ENCODE measurements at places on chromosomes 5 and 9. TPM values are rescaled to one million over a fixed set of nuclear protein-coding genes. Genes with fewer than 3 reads are reported as not detected.
A peak's percentile ranks its signal among the peaks of the same experiment; 100 is the strongest.

DNA sequence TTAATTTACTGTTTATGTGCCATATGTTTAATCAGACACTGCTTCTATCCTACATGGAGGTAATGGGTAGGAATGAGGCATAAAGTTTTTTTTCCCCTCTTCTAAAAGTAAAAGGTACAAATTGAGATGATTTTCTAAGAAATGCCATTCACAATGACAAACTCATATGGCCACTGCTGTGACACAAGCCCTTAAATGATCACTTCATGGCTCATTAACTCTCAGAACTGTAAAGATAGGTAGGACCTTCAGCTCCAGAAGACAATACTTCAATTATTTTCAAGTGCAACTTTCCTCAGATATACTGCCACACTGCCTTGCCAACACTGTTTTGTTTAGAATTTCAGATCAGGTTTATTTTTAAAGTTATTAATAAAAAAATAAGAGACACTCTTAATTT, 362.9 kb upstream of the ZNF608 start:
- no peak for DNase-seq
- no peaks in the 10 kb centered on the region for H3K36me3 ChIP-seq
- H3K4me3 ChIP-seq = no peak overlapping the region
- no peaks in the 10 kb centered on the region for H3K4me1 ChIP-seq

- no peaks in the 10 kb centered on the region for H3K27me3 ChIP-seq
- no peak overlapping the region for H3K4me3 ChIP-seq
- no peak for DNase-seq
- H3K4me1 ChIP-seq = no peaks in the 10 kb centered on the region
- H3K36me3 ChIP-seq = no peaks in the 10 kb centered on the region
Measured at GRCh38 chr5:9502050-9502834, 43.6 kb downstream of the SEMA5A start.

DNA sequence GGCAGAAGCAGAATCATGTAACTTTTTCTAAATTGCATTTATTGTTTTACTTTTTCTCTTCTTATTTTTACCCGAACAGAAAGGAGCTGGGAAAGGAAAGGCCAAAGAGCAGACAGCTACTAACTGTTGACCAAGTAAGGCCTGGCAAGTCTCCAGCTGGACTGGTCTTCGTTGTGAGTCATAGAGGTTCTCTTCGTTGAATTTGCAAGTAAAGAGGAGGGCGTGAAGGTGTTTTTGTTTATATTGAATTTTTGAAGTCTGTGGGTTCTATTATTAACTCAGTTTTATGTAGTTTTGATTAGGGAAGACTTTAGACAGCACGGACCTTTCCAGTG, 416.5 kb upstream of the CCNH start:
- DNase-seq = no peak
- no peak overlapping the region for H3K27ac ChIP-seq
- H3K4me1 ChIP-seq = no peaks in the 10 kb centered on the region
- no peak overlapping the region for H3K4me3 ChIP-seq

GRCh38 chr9:126973651-126974529, 59.3 kb downstream of the RALGPS1 start:
- H3K27ac ChIP-seq = no peak overlapping the region
- H3K36me3 ChIP-seq = no peaks in the 10 kb centered on the region
- peak; percentile 1 for DNase-seq
- H3K27me3 ChIP-seq = no peaks in the 10 kb centered on the region

GRCh38 chr5:95223566-95224258, 61.2 kb downstream of the MCTP1 start:
- no peak overlapping the region for H3K27ac ChIP-seq
- H3K36me3 ChIP-seq = no peaks in the 10 kb centered on the region
- peaks cover 25% of the 10 kb centered on the region for H3K4me1 ChIP-seq
- H3K4me3 ChIP-seq = no peak overlapping the region
- H3K27me3 ChIP-seq = no peaks in the 10 kb centered on the region
- DNase-seq = no peak

DNA sequence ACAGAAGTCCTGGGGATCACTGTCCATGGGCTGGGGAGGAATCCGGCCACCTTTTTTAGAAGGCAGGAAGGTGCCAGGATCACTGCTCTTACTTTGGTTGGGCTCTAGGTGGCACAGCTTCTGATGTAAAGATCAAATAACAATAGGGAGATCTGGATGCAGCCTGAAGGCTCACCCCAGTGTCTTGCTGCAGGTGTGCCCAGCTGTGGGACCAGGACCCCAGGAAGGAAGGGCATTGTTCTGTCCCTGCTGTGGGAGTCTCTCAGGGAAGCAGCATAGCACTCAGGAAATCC, 69.6 kb downstream of the DAB2IP start:
- H3K36me3 ChIP-seq = no peaks in the 10 kb centered on the region
- H3K4me3 ChIP-seq = no peak overlapping the region
- H3K27ac ChIP-seq = no peak overlapping the region
- H3K4me1 ChIP-seq = peaks cover 6% of the 10 kb centered on the region
- no peaks in the 10 kb centered on the region for H3K27me3 ChIP-seq
- DNase-seq = no peak

DNA sequence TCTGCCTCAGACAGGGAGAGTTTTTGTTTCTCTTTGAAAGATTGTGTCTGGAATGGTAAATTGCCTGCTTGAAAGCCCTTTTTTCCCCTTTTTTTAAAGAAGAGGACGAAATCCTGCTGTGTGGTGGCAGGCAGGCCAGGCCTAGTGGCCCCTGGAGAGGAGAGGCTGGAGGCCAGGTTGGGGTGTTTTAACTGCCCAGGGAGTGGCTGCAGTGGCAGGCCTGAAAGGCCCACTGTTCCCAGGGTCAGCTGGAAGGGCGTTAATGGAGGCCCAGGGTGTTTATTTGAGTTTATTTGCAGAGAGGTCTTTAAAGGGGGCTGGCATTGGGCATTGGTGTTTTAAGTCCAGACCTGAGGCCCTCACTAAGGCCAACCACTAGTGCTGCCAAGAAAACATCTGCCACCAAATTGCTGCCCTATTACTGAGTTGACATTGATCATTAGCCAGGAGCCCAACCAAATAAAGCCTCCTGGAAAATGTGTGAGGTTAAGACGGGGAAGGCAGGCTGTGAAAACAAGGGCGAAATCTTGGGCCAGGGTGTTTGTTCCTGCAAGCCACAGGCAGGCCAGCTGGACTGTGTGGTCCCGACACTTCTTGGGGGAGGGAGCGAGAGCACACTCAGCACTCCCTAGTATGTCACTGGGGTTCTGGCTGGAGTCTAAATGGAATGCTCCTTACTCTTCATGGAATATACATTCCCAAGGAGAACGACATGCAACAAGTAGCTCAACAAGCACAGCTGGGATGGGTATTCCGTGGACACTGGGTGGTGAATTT, 5.0 kb downstream of the JADE2 start:
- no peaks in the 10 kb centered on the region for H3K27me3 ChIP-seq
- peaks cover 10% of the 10 kb centered on the region for H3K36me3 ChIP-seq
- H3K4me3 ChIP-seq = no peak overlapping the region
- peak overlapping the region; percentile 97 for H3K27ac ChIP-seq
- no peak for DNase-seq
- H3K4me1 ChIP-seq = peaks cover 79% of the 10 kb centered on the region

DNA sequence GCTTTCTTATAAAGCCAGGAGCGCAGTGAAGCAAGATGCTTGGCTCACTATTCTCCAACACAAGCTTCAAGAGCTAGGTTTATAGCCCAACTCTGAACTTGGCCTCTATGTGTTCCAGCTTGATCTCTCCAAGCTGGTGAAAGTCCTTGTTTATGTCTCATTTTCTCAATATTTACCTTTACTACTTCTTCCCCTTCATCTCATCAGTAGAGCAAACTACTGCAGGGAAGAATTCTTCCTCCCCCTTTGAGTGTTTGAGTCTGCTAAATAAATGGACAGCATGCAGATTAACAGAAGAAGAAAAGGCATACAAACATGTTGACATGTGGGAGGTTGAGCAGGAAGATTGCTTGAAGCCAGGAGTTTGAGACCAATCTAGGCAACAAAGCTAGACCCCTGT, 460.7 kb downstream of the ZNF608 start:
- H3K36me3 ChIP-seq = no peaks in the 10 kb centered on the region
- H3K27ac ChIP-seq = no peak overlapping the region
- no peaks in the 10 kb centered on the region for H3K4me1 ChIP-seq
- H3K27me3 ChIP-seq = no peaks in the 10 kb centered on the region

GRCh38 chr9:94101162-94101853, 17.0 kb downstream of the PTPDC1 start:
- H3K27me3 ChIP-seq = no peaks in the 10 kb centered on the region
- H3K27ac ChIP-seq = no peak overlapping the region
- H3K36me3 ChIP-seq = no peaks in the 10 kb centered on the region
- no peak for DNase-seq
- H3K4me3 ChIP-seq = no peak overlapping the region
- H3K4me1 ChIP-seq = no peaks in the 10 kb centered on the region

DNA sequence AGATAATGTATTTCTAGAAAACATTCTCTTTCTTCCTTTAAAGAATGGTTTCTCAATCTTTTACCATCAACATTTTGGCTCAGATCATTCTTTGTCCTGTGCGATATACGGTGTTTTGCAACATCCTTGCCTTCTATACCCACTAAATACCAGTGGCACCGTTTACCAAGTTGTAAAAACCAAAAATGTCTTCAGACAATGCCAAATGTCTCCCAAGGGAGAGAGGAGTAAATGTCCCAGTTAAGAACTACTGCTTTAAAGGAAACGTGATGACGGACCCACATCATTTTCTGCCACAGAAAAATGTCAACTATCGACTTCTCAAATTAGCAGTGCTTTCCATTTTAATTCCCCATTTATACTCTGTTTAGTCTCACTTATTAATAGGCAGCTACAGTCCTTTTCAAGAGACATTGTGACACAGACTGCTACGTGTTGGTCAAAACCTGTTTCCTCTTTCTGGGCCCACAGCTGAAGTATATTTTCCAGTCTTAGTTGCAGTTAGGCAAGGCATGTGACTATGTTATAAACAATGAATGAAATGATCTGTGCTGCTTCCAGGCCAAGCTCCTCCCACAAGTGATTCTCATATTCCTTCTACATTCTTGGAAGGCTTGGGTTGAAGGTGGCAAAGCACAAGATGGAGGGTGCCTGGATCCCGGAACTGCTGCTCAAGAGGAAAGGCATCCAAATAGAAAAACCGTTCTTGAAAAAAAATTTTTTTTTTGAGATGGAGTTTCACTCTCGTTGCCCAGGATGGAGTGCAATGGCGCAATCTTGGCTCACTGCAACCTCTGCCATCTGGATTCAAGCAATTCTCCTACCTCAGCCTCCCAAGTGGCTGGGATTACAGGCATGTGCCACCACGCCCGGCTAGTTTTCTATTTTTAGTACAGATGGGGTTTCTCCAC, 8.8 kb downstream of the PRXL2C start:
- DNase-seq = no peak
- H3K27ac ChIP-seq = no peak overlapping the region
- no peak overlapping the region for H3K4me3 ChIP-seq
- H3K27me3 ChIP-seq = no peaks in the 10 kb centered on the region
- H3K36me3 ChIP-seq = no peaks in the 10 kb centered on the region
- H3K4me1 ChIP-seq = no peaks in the 10 kb centered on the region

DNA sequence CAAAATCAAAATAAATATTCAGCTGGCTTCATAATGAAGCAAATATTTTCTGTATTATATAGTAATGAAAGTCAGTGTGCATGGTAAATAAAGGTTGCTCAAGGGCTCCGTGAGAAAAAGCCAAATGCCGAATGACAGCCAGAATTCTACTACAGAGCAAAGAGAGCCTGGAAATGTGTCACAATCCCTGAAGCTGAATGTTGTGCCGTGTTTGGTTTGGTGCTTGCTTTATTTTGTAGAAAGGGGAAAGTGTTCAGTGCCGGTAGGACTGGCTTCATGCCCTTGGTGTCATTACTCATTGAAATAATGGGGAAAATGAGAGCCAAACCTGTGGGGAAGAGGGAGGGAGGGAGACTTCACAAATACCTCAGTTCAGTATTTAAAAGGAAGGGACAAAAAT, 26.8 kb upstream of the ADAMTSL1 start:
- no peak overlapping the region for H3K4me3 ChIP-seq
- no peak overlapping the region for H3K27ac ChIP-seq
- no peaks in the 10 kb centered on the region for H3K36me3 ChIP-seq
- no peak for DNase-seq

Gene SYNPO
- not detected for total RNA-seq

Gene SLC6A18
- not detected for total RNA-seq

Gene LEAP2
- total RNA-seq = 6.6 TPM

Gene ZNF483
- total RNA-seq = 0.19 TPM

Gene LAMC3
- not detected for total RNA-seq

Gene AMBP
- total RNA-seq = not detected
